ENCODE measurements at places on chromosomes 1 and 21.

DNA sequence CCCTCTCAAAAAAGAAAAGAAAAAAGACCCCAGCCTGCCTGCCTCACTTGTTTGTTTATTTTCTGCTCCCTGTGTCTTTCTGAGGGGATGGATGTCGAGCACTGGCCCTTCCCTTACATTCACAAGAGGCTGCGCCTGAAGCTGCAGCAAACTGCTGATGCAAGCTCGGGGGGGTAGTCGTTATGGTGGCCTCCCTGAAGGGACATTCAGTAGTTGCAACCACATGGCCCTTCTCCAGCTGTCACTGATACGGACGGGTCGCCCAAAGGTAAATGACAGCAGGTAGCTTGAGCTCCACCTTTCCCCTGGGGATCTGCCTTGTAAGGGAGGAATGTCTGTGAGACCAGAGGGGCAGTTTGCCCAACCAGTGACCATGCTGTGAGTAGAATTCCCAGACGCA lies 17.7 kb downstream of the PLEKHM2 start:
- no peak for DNase-seq

- DNase-seq = no peak
Observed at GRCh38 chr1:14634486-14634885, 36.0 kb downstream of the KAZN start.

- peak; percentile 13 for DNase-seq
Observed at GRCh38 chr1:226568077-226568831, 19.7 kb downstream of the STUM start.

DNA sequence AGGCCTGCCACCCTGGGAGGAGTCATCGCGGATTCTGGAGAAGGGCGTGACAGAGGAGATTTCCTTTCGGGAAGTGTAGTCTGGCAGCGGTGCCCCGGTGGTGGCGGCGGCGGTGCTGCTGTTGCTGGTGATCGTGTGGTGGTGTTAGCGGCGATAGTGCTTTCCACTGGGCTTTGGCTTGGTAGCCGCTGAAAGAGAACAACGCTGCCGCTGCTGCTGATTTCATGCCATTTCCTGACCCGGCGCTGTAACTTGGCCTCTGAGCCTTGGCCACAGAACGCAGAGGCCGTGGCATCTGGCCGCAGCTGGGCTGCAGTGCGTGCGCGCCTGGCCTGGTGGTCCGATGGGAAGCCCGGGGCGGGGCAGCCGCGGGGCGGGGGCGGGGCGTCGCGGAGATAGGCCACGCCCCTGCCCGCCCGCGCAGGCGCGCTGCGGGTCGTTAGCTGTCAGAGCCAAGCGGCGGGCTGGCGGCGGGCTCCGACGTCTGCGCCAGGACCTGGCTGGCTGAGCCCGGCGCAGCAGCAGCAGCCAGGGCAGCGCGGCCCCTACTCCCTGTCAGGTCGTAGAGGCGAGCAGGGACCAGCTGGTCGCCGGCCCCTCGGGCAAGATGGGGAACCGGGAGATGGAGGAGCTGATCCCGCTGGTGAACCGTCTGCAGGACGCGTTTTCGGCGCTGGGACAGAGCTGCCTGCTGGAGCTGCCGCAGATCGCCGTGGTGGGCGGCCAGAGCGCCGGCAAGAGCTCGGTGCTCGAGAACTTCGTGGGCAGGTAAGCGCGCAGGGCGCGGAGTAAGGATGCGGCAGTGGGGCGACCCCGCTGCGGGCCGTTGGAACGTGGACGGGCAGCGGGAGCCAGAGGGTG lies at the start of gene DNM3:
TSS of gene DNM3 (plus strand) at position 449 of the 861 bp plus-strand sequence. CDS start at position 608, 159 bp downstream.
- peak; percentile 74 for DNase-seq

GRCh38 chr1:162138112-162138511 lies 68.6 kb downstream of the NOS1AP start:
- no peak for DNase-seq

DNA sequence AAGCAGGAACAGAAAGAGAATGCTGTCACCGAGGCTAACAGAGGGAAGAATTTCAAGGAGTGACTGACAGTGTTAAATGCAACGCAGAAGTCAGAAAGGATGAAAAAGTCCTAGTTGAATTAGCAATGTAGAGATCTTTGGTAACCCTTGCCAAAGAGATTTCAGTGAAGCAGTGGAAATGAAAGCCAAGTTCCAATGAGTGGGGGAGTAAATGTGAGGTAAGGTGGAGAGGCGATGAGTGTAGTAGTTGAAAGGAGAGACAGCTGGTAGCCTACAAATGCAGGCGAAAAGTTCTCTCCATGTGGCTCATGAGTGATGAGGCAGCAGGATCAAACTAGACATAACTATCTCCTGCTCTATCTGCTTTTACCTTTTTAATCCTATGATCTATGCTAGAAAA lies 74.6 kb upstream of the IPO9 start:
- no peak for DNase-seq

GRCh38 chr1:240104672-240105071 lies 13.0 kb downstream of the FMN2 start:
- DNase-seq = peak; percentile 63

GRCh38 chr1:149903836-149904491 lies 4.6 kb downstream of the BOLA1 start:
- DNase-seq = no peak

- no peak for DNase-seq
Observed at GRCh38 chr1:52125736-52126359, 16.0 kb upstream of the ZFYVE9 start.

DNA sequence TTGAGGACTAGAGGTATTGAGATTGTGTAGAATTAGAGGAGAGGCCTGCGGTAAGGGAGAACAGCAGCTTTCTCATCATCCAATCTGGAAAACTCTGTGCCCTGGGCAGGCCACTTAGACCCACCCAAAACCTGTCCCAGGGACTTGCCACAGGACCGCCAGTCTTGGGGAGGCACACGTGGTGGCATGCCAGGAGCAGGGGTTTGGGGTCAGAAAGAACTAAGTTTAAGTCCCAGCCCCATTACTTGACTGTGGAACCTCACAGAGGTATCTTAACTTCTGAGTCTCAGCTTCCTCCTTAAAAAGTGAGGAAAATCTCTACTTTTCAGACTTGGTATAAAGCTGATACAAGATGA lies 356.6 kb downstream of the HHAT start:
- no peak for DNase-seq

DNA sequence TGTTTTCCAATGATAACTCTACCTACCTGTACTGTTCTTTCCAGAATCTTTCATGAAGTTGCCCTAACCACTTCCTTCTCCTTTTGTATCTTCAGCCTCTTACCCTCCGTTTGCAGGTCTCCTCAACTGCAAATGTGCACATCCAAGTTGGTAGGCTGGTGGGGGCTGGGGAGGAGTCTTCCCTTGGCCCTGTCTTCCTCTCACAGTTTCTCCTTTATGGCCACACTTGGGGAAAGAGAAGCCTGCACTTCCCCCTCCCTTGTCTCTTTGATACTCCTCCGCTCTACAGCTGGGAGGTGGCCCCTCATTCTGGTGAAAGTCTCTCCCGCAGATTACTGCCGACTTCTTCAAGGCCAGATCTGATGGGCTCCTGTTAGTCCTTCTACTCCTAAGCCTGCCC lies 26.9 kb upstream of the GPR88 start:
- no peak for DNase-seq

- DNase-seq = no peak
Observed at GRCh38 chr1:180166436-180166800, 11.7 kb downstream of the QSOX1 start.

DNA sequence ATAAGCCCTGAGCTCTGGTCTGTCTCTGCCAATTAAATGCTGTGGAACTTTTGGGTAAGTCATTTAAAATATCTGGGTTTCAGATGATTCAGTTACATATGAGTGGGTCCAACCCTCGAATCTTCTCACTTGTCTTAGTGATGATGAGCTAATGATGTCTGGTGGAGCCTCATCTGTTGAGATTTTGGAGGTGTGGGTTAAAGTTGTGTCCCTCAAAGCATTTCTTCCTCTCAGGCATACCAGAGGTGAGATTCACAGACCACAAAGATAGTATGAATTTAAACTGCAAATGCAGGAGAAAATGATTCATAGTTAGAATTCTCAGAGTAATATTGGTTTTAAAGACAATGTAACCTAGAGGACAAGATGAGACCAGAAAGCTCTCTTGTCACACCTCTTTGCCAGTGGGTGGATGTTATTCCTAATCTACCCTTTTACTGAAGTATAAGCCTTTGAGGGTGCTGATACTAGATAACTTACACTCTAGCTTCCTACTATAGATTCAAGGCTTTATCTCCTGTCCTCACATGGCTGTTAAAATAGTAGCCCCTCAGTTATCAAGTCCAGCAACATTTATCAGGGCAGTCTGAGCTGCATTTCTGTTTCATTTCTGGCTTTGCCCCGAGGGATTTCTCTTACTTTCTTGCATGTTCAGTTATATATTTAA lies 90.7 kb downstream of the MT1HL1 start:
- peak; percentile 66 for DNase-seq

- peak; percentile 23 for DNase-seq
Observed at GRCh38 chr1:54768093-54768492, 3.8 kb upstream of the PARS2 start.

- peak; percentile 34 for DNase-seq
Observed at GRCh38 chr1:228180271-228180958, 14.8 kb downstream of the IBA57 start.

DNA sequence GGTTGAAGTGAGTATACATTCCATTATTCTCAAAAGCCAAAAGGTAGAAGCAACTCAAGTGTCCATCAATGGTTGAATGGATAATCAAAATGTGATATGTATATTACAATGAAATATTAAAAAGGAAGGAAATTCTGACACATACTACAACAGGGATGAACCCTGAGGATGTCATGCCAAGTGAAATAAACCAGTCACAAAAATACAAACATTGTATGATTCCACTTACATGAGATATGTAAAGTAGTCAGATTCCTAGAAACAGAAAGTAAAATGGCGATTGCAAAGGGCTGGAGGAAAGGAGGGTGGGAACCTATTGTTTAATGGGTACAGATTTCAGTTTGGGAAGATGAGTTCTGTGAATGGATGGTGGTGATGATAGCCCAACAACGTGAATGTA lies 5.8 kb downstream of the SLC44A3 start:
- DNase-seq = no peak

GRCh38 chr1:25091658-25092057 lies 140.6 kb downstream of the SYF2 start:
- no peak for DNase-seq

DNA sequence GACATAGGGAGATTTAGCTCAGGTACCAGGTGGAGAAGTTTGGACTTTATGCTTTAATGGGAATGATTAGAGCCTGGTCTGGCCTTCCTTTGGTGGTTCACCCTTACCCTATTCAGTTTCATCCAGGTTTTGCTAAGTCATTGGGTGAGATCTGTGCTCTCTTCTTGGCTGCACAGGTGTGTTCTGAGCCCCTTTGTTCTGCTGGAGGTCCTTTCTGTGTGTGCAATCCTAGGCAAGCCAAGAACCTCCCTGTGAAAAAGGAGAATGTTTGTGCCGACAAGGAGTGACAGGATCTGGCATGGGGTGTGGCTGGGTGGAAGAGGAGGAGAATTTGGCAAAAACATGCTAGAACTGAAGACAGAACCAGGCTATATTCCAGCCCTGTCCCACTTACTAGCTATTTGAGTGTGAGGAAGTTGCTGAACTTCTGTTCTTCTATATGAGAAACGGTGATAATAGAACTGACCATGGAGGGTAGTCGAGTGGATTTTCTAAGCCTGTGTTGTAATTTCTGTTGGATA lies 4.6 kb downstream of the GSTM5 start:
- no peak for DNase-seq

GRCh38 chr1:77446841-77447555 lies 165.2 kb downstream of the AK5 start:
- peak; percentile 52 for DNase-seq

DNA sequence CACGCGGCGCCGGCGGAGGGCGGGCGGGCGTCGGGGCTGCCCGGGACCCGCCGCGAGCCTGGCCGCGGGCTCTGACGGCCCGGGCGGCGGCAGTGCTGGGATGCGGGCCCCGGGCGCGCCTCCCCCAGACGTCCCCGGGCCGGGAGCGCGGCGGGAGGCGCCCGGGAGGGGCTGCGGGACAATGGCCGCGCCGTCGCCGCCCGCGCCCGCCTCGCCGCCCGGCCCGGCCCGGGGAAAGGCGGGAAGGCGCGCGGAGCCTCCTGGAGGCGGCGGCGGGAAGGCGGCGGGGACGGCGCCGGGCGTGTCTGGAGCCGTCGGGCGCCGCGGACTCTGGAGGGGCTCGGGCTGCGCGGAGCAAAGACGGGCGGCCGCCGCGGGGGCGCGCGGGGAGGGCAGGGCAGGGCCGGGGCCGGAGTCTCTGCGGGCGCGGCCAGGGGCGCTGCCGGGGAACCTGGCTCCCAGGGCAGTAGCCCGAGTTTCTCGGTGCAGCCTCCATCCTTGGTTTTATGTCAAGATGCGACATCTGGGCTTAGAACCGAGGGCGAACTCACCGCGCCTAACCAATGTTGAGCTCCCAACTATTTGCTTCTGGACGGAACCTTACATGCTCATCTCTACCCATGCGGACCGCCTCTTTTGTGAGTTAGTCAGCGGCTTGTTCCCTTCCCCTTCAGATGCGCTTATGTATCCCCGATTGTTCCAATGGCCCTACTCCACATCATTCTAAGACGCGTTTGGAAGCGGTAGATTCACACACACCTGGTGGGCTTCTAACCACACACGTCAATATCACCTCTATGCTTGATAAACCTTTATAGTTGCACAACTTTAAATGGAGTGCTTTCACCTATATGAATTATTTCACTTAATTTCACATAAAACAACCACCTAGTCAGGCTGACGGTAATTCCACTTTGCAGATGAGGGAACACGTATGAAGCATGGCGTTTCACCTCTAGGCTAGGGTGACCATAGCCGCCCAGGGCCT lies 651 bp downstream of the ZBTB8A start:
- peak; percentile 69 for DNase-seq

DNA sequence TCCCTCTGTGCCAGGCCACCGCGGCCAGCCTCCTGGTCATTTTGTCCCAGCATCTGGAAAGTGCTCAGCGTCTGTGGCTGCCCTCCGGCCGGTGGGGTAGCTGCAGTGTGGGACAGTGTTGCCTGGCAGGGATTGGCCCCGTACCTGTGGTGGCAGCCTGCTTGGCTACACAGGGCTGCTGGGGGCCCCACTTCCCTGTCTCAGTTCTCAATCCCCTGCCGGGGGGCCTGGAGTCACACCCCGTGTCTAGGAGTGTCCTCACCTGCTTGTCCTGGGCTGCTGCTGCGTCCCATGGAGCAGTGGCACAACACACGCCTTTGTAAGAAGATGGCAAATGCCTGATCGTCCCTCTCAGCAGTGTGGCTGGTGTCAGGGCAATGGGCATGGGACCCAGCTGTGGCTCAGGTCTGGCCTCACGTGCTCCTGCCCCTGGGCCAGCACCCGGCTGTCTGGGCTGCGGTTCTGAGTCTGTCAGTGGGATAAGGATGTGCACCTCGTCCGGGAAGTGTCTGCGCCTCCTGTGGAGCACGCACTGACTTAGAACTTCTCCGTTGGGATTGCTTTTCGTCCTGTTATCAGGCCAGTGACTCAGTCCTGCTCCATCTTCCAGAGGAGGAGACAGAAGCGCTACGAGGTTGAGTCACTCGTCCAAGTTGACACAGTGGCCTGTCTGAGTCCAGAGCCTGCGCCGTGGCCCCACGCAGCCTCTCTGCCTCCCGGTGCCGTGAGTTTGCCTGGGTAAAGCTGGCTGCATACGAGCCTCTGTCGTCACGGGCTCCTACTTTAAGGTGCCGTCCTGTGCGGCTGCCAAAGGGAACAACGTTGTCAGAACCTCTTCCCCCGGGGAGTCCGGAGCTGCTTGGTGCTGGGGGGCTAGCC lies 41.0 kb downstream of the CRYAA start:
- DNase-seq = peak; percentile 92

- DNase-seq = no peak
Observed at GRCh38 chr1:3148171-3148570, 79.2 kb downstream of the PRDM16 start.

- DNase-seq = no peak
Observed at GRCh38 chr1:162180813-162181212, 111.3 kb downstream of the NOS1AP start.
